ENCODE measurements at places on chromosomes 3 and 15. TPM values are rescaled to one million over a fixed set of nuclear protein-coding genes. Genes with fewer than 3 reads are reported as not detected.

- peak overlapping the region; percentile 38 for H3K27ac ChIP-seq
- H3K4me1 ChIP-seq, result peaks cover 15% of the 10 kb centered on the region
- H3K36me3 ChIP-seq, result no peaks in the 10 kb centered on the region
- no peak for DNase-seq
- no peak overlapping the region for H3K4me3 ChIP-seq
- peaks cover 4% of the 10 kb centered on the region for H3K27me3 ChIP-seq
Observed at GRCh38 chr15:72850833-72851232, 67.3 kb upstream of the ADPGK start.

GRCh38 chr15:78417754-78418630, 20.0 kb upstream of the IREB2 start:
- H3K4me1 ChIP-seq, result peaks cover 11% of the 10 kb centered on the region
- no peak for DNase-seq

- H3K4me3 ChIP-seq, result no peak overlapping the region
- peaks cover 5% of the 10 kb centered on the region for H3K36me3 ChIP-seq
- H3K27ac ChIP-seq, result peak overlapping the region; percentile 64
- DNase-seq, result no peak
Observed at GRCh38 chr3:17094551-17094950, 209.8 kb downstream of the PLCL2 start.

DNA sequence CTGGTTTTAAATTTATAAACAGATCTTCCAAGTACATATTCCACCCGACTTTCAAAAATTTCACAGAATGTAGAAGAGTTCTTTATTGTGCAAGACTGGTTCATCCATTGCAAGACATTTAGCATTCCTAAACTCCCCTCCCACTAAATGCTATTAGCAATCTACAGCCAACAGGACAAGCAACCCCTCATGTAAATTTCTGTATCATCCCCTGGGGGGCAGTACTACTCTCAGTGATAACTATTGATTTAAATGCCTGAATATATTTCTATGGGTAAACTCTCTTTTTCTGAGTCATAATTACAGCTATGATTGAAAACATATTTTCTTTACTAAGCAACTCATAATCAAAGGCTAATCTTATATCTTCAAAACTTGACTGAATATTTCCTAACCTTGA, 10.7 kb upstream of the SLC15A2 start:
- no peaks in the 10 kb centered on the region for H3K27me3 ChIP-seq
- no peak overlapping the region for H3K4me3 ChIP-seq
- DNase-seq, result no peak

The MYL3 gene
- not detected for total RNA-seq

DNA sequence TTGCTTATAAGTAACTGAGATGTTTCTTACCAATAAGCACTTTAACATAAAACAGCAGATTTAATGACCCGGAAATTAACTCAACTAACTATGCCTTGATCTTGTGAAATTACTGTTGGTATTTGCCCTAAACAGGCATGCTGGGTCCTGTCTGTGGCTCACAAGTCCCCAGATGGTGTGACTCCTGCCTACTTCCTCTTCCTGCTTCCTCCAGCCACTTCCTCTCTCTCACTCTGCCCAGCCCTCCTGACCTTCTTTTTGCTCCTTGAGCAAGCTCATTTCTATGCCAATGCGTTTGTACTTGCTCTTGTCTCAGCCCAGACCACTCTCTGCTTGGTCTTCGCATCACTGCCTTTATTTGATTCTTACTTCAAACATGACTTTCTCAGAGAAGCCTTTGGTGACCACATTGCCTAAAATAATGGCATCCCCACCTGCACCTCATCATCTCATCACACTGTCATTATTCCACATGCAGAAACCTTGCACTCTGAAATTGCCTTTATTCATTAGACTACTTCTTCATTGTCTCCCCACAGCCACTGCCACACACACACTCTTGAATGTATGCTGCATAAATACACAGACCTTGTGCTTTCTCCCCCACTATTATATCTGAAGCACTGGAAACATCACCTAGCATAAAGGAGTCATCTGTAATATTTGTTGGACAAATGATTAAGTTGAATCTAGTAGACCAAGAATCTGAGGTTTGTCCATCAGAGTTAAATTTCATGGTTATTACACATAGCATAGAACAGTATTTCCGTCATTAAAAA, 256.3 kb upstream of the SEMA6D start:
- H3K4me1 ChIP-seq, result peaks cover 6% of the 10 kb centered on the region
- no peak overlapping the region for H3K4me3 ChIP-seq
- no peaks in the 10 kb centered on the region for H3K36me3 ChIP-seq
- H3K27ac ChIP-seq, result no peak overlapping the region
- no peak for DNase-seq

GRCh38 chr3:130850843-130851242, 43.0 kb upstream of the ATP2C1 start:
- DNase-seq, result no peak
- H3K27me3 ChIP-seq, result no peaks in the 10 kb centered on the region
- peaks cover 24% of the 10 kb centered on the region for H3K4me1 ChIP-seq
- no peak overlapping the region for H3K4me3 ChIP-seq
- H3K27ac ChIP-seq, result no peak overlapping the region
- no peaks in the 10 kb centered on the region for H3K36me3 ChIP-seq

Measured in neural crest cell (in vitro differentiated cells).